RPMI8226 (cell line): ENCODE measurements at places on chromosomes 4 and X.
A peak's percentile ranks its signal among the peaks of the same experiment; 100 is the strongest.

DNA sequence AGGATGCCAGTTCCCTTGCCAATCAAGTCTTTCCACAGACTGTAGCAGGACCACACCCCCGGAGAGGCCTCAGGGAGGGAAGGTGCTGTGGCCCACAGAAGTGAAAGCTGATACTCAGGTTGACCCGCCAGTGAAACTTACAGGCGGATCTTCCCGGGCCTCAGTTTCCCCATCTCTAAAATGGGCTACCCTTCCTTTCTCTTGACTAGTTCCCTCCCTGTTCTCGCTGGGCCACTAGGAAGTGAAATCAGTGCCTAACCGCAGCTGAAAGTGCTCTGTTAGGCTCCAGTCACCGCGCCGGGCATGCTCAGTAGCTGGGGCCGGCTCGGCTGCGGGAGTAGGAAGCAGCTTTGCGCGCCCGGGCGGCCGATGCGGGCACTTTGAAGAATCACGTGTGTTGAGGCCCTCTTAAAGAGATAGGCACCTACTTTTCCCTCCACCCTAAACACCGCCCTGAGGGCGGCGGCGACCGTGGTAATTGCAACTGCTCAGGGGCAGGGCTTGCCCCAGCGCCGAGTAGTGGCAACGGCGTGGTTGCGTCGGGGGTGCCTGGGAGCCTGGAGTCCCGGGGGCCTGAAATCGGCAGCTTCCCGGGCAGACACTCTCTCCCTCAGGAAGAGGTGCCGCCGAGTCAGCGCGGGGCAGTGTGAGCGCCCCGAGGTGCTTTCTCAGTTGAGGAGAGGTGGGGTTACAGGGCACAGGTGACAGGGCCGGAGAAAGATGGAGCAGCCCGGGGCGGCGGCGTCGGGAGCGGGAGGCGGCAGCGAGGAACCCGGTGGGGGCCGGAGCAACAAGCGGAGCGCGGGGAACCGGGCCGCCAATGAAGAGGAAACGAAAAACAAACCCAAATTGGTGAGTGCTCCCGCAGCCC is at the start of gene DIAPH2:
TSS of gene DIAPH2 (plus strand) at position 504 of the 871 bp plus-strand sequence.
- peak; percentile 75 for DNase-seq

- DNase-seq = peak; percentile 5
Measured at GRCh38 chr4:94304365-94304971, 38.2 kb downstream of the HPGDS start.

- no peak for DNase-seq
Measured at GRCh38 chrX:132059973-132060540, 37.0 kb downstream of the STK26 start.

GRCh38 chr4:53015681-53016080 is 153.6 kb downstream of the RASL11B start:
- no peak for DNase-seq

DNA sequence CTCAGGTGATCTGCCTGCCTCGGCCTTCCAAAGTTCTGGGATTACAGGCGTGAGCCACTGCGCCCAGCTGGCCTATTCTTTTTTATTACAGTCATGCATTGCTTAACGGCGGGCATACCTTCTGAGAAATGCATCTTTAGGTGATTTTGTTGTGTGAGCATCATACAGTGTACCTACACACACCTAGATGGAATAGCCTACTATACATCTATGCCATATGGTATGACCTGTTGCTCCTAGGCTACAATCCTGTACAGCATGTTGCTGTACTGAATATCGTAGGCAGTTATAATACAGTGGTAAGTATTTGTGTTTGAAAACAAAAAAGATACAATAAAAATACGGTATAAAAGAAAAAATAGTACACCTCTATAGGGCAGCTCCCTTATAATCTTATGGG is 6.0 kb downstream of the STAG2 start:
- no peak for DNase-seq

GRCh38 chr4:151865744-151866591 is 105.2 kb upstream of the GATB start:
- DNase-seq = no peak

DNA sequence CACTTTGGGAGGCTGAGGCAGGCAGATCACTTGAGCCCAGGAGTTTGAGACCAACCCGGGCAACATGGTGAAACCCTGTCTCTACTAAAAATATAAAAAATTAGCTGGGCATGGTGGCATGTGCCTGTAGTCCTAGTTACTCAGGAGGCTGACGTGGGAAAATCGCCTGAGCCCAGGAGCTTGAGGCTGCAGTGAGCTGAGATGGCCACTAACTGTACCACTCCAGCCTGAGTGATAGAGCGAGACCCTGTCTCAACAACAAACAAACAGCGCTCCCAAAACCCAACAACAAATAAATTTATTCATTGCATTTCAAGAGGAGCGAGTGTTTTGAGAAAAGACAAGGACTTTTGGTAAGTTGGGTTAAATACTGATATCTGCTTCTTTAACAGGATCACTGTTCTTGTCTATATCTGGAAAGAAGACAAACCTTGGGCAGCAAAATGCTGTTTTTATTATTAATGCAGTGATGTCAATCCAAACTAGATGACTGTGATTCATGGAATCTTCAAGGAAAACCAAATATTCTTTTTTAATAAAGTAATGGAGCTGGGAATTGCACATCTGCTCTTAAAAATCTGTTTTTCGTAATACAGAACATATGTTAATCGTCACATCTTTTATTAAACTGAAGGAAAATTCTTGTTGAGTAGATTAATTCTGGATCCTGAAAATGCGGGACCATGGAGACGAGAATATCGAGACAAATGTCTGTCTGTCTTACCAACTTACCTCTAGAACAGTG is 90.8 kb upstream of the LIMCH1 start:
- no peak for DNase-seq

- no peak for DNase-seq
Measured at GRCh38 chr4:102477657-102478056, 23.5 kb upstream of the NFKB1 start.

GRCh38 chr4:35252071-35252470 is 992.2 kb downstream of the ARAP2 start:
- no peak for DNase-seq

GRCh38 chr4:53101191-53101581 is 239.1 kb downstream of the RASL11B start:
- no peak for DNase-seq

- DNase-seq = no peak
Measured at GRCh38 chr4:102687982-102688433, 72.8 kb downstream of the MANBA start.

GRCh38 chr4:125735102-125735501 is 420.3 kb downstream of the FAT4 start:
- DNase-seq = no peak

GRCh38 chrX:43693602-43694406 is 37.7 kb downstream of the MAOA start:
- DNase-seq = no peak
